Spleen (tissue), 13 donors: ENCODE measurements at places on chromosomes 1 and 21. TPM values are rescaled to one million over a fixed set of nuclear protein-coding genes. Genes with fewer than 3 reads are reported as not detected.

Gene EPHA8
- polyA plus RNA-seq = 0.30 TPM

DNA sequence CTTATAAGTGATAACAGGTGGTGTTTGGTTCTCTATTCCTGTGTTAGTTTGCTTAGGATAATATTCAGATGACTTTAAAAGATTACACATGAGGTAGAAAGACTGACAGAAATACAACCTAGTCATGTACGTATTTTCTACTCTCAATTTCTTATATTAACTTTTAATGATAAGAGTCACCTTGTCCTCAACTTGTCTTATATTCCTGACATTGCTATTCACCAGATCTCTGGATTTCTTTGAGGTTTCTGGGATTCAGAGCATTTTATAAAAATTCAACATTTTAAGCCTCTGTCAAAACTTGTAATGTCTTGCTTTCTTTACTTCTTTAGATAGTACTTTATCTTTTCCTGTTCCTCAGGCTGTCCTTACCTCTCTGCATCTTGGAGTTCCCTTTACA lies 234.2 kb downstream of the TBX15 start:
- no peak for DNase-seq

Gene SLC45A1
- polyA plus RNA-seq = 2.9 TPM

GRCh38 chr1:207870306-207871031 lies 40.5 kb downstream of the CD34 start:
- DNase-seq = no peak

DNA sequence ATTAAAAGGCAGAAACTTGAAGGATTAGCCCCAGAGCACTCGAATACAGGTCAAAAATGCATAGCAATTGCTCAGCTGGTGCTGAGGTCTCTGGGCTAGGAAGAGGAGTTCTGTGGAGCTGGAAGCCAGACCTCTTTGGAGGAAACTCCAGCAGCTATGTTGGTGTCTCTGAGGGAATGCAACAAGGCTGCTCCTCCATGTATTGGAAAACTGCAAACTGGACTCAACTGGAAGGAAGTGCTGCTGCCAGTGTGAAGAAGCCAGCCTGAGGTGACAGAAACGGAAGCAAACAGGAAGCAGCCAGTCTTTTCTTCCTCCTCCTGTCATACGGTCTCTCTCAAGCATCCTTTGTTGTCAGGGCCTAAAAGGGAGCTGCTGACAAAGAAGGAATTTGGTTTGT lies 233.4 kb upstream of the FGGY start:
- DNase-seq = no peak

Gene LRRC38
- not detected for polyA plus RNA-seq

DNA sequence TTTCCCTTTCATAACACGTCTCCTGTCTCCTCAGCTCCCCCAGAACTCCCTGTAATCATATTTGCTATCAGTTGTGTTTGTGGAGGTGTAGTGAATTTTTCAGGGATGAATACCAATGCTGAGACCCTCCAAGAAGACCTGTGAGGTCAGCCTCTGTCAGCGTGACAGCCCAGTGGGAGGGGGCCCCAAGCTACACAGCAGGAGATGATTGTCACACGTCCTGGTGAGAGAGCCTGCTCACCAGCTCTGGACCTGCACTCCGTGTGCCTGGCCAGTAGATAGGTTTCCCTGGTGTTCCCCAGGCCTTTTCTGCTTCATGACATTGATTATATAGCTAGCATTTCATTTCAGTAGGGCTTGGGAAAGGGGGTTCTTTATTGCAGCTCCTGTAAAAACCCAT lies 421.5 kb downstream of the KIF26B start:
- DNase-seq = no peak

DNA sequence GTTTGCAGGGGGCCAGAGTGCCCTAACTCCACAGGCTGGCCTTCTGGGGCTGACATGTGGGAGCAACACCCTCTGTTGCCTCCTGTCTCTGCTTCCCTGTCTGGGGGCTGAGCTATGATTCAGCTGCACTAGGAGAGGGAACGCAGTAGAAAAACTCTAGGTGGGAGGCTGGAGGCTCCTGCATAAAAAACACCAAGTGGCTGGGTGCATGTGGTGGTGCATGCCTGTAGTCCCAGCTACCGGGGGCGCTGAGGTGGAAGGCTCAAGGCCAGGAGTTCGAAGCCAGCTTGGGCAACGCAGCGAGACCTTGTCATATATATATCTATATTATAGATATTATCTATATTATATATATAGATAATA lies 5.6 kb downstream of the KIF17 start:
- no peak for DNase-seq

Gene DNM3
- polyA plus RNA-seq = 0.61 TPM

Gene SKI
- polyA plus RNA-seq = 4.4 TPM

DNA sequence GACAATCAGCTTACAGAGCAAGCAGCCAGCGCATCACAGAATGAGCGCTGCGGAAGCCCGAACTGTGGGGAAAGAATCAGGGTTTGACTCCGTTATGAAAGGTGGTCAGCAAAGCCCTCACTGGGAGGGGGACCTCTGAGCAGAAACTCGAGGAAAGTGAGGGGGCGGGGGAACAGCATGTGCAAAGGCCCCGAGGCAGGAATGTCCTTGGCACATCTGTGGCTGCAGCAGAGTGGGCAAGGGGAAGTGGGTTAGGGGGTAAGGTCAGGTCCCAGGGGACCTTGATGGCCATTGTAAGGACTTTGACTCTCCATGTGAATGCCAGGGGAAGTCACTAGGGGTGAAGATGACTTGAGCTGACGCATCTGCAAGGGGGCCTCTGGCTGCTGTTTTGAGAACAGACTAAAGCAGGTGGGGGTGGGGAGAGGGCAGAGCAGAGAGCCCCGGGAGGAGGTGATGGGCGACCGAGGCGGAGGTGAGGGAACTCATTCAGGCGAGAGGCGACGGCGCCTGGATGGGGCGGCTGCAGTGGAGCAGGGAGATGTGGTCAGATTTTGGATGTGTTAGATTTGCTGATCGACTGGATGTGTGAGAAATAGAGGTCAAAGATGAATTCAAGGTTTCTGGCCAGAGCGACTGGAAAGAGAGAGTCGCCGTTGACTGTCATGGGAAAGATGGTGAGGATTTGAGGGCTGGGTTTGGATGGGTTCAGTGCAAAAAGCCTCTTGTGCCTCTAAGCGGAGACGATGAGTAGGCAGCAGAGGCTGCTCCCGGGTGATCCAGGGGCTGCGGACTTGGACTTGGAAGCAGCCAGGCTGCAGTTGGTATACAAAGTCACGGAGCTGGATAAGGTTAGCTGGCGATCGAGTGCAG lies 108.0 kb upstream of the ZBTB40 start:
- DNase-seq = peak; percentile 56

DNA sequence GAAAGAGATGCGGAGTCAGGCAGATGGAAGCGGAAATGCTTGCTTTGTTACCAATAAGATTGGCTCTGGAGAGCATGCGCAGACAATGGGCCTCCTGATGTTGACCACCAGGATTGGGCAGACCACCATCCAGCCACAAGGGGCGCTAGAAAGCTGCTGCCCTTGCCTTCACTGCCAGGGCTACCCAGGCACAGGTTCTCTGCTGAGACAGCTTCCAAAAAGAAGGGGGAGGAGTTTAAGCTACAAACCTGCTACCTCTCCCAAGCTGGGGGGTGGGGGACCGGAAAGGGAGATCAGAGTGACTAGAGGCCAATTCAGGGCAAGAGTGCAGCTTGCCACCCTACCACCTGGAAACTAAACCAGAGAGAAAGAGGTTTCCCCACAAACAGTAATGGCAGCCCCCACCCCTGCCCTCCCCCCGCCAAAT lies 369.7 kb downstream of the RRAGC start:
- DNase-seq = peak; percentile 82

DNA sequence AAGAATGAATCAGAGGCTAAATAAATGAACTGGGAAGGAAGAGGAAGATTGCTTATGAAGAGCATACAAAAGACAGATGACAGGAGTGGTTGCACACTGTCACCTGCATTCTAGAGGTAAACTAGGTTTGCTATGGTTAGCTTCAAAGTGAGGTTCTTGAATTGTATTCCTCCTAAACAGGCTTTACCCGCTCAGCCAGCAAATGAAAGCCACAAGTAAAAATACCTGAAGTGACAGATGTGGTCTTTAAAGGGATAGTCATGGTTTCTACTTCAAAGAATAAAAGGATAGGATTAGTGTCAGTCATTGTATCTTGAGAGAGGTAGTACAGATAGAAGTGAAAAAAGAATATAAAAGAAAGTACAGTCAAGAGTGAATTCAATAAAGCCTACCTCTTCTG lies 32.4 kb upstream of the PRDX6 start:
- no peak for DNase-seq

GRCh38 chr1:168960114-168960513 lies 146.4 kb upstream of the ATP1B1 start:
- no peak for DNase-seq

DNA sequence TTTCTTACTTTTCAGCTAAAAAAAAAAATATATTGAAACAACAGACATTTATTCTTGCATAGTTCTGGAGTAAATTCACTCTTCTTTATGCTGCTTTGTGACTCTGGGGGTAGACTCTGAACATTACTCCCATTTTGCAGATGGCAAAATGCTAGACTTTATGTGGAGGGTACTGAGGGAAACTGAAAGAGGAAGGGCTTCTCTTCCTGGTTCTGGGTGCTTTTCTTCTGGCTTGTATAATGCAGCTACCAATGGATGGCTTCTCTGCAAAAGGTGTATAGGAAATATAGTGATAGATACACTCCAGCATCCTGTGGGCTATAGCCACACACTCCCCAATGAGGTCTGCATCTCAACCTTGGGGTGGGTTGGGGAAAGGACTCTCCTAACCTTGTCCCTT lies 19.7 kb upstream of the ZBTB40 start:
- no peak for DNase-seq

Gene AMIGO1
- polyA plus RNA-seq = 0.67 TPM

DNA sequence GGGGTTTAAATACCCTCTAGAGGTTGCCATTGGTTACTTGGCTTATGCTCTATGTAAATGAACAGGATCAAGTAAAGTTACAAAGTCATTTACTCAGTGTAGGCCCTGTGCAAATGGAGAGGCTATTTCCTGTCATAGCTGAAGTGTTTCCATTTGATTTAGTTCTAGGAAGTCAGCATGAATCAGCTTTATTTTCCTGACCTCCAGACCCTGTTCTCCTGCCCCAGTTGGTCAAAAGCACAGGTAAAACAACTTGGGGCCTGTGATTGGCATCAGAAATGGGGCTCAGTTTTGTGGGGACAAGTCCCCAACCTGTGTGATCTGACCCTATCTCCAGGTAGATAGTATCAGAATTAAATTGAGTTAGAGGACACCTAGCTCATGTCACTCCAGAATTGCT lies 239.9 kb downstream of the HHAT start:
- no peak for DNase-seq

Gene VASH2
- polyA plus RNA-seq = 0.52 TPM

DNA sequence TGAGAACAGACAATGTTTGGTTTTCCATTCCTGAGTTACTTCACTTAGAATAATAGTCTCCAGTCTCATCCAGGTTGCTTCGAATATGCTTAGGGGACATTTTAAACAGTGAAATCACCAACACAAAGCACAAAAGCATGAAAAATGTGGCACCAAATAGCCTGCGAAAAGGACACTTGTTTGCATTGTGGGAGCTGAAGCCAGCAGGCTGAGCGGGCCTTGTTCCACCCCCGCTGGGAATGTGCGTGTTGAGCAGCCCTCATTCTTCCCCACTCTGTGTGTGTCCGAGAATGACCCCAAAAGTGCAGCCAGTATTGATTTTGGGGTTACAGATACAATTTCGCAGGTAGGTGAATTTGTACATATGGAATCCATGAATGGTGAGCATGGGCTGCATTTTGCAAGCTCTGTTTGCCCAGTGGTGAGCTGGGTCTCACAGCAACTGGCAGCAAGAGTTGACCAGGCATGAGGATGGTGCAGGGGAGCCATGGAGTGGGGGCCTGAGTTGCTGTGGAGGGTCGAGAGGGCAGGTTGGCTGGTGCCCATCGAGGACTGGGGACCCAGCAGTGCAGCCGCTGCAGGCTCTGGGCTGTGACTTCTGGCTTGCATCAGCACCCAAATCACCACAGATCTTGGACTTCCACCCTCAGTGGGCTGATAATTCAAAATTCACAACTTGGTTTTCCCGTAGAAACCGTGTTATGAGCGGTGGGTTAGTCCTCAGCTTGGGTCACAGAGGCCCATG lies 29.4 kb downstream of the NENF start:
- DNase-seq = peak; percentile 52

DNA sequence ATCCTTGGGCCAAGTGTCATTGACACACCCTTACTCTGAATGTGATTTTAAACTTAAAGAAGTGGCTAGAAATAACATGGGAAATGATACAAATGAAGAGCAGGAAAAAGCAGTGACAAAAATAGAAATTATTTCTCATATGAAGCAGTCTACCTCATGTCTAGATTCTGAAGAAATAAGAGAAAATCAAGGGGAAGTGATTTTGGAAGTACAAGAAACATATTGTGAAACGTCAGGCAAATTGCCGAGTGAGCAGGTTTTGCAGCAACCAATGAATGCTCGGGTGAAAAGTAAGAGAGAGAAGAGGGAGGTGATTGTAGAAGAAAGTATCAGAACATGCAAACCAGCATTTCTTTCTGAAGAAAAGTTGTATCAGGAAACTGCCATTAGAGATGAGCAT lies 130.7 kb downstream of the MACF1 start:
- no peak for DNase-seq

Gene DPYD
- 8.7 TPM for polyA plus RNA-seq

Gene THEMIS2
- 122 TPM for polyA plus RNA-seq

Gene IKBKE
- 23.2 TPM for polyA plus RNA-seq

Gene CALML6
- 0.85 TPM for polyA plus RNA-seq

- no peak for DNase-seq
Measured at GRCh38 chr1:233085566-233085965, 135.2 kb downstream of the NTPCR start.

- DNase-seq = no peak
Measured at GRCh38 chr1:63909526-63909925, 135.7 kb downstream of the ROR1 start.

DNA sequence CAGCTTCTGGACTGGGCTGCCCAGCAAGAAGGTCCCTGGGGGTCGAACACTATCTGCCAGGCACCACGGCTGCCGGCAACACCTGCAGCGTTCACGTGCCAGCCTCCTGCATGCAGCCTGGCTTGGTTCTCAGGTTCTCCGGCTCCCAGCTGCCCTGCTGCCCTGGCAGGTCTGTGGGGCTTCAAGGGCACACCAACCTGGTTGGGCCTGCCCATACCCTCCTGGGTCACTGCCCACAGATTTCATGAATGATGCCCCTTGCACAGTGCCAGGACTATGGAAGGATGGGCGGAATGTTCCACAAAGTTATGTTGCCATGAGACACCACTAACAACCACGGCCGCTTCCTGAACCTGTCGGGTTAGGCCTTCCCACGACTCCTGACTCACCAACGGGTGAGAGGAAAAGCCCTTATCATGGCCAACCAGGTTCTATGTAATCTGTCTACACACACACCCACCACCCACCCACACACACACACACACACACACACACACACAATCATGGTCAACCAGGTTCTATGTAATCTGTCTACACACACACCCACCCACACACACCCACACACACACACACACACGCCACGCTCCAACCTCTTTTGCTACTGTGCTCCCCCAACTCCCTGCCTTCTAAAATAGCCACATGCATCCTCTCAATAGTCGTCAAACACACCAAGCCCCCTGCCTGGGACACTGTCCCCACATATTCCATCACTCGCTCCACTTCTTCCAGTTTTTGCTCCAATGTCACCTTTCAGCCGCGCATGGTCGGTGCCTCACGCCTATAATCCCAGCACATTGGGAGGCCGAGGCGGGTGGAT lies 32.2 kb downstream of the HSPG2 start:
- no peak for DNase-seq

GRCh38 chr1:244451539-244451950 lies at the start of gene ADSS2:
Gene ADSS2, minus strand, starts transcription at chr1:244451909. Its CDS starts 92 bp downstream, at chr1:244451817.
- no peak for DNase-seq

Gene RNU1-3
- polyA plus RNA-seq = not detected

Gene FAM110D
- 1.2 TPM for polyA plus RNA-seq

Gene SRGAP2
- 11.9 TPM for polyA plus RNA-seq
